Activated T-helper 1 cell treated with Interleukin-2 at 50 U/mL for 16 hours (primary cell): ENCODE measurements at places on chromosomes 7 and 10.

DNA sequence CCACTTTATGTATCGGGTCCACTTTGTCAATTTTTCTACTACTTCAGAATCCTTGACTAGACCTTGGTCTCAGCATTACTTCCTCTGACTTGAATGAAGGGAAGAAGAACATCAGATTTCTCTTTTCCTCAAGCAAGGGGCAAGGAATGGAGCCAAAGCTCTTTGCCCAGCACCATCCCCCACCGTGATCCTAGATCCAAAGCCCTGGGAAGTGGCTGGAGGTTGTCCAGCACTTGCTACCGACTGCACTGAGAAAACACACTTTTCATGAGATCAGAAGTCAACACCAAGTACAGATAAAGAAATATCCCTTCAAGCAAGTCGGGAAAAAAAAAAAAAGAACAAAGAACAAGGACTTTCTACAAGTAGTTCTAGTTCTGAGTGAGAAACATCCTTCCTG, 102.1 kb upstream of the DDC start:
- DNase-seq: no peak

DNA sequence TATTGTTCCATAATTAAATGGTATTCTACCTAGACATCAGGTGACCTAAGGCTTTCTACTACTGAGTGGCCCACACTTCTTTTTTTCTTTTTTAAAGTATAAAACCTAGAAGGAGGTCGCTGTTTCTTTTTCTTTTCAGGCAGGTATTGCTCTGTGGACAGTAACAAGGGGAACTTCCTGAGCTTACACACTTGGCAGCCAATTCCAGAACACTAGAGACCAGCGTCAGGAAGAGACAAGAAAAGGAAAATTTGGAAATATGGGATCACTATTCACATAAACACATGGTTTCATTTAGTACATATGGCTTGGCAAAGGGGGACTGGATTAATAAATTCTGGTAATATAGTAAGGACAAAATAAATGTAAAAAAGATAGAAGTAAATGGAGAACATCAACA, 141.9 kb downstream of the RSU1 start:
- no peak for DNase-seq

GRCh38 chr7:37376386-37376785, 72.3 kb downstream of the ELMO1 start:
- DNase-seq: no peak

DNA sequence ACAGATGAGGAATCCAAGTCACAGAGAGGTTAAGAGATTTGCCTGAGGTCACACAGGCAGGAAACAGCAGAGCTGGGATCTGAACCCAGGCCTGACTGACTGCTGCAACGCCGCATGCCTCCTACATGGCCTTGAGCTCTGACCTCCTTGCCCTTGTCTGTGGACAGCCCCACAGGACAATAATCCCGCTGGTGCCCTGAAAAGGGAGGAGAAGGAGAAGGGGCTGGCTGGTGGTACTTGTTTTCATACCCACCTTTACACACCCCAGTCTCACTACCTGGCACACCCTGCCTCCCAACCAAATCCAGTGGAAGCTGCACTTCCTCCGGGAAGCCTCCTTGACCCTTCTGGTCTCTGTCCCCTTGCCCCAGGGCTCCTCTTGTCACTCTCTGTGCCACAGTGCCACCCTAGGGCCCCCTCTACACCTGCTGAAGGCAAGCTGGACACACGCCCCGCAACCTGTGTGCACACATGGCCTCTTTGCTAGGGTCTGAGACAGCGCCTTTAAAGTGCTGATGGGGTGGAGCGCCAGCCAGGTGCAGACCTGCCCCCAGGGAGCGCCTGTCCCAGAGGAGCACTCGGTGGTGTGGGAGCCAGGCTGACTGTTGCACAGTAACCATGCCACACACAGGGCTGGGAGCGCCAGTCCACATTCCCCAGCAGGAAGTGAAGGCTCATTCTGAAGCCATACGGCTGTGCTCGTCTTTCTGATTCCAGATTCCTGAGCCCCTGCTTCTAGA, 38.6 kb downstream of the ZCCHC24 start:
- no peak for DNase-seq

- no peak for DNase-seq
Observed at GRCh38 chr10:133125901-133126300, 34.1 kb upstream of the KNDC1 start.

- no peak for DNase-seq
Observed at GRCh38 chr7:122902751-122903495, 16.7 kb upstream of the CADPS2 start.

- DNase-seq: no peak
Observed at GRCh38 chr10:75430000-75430763, 1.2 kb upstream of the LRMDA start.

GRCh38 chr10:9268176-9268575, 1213.7 kb downstream of the GATA3 start:
- DNase-seq: no peak

GRCh38 chr10:100085596-100085995, 3.9 kb upstream of the CPN1 start:
- no peak for DNase-seq

DNA sequence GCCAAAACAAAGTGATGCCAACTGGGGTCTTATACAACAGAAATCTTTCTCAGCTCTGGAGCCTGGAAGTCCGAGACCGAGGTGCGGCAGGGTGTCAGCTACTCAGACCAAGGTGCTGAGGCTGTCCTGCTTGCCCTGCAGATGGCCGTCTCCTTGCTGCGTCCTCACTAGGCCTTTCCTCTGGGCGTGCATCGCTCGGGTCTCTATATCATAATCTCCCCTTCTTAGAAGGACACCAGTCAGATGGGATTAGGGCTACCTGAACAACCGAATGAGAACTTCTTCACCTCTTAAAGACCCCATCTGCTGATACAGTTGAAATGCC, 244.7 kb downstream of the EBF3 start:
- no peak for DNase-seq

- no peak for DNase-seq
Observed at GRCh38 chr10:112857493-112857892, 92.6 kb upstream of the TCF7L2 start.

DNA sequence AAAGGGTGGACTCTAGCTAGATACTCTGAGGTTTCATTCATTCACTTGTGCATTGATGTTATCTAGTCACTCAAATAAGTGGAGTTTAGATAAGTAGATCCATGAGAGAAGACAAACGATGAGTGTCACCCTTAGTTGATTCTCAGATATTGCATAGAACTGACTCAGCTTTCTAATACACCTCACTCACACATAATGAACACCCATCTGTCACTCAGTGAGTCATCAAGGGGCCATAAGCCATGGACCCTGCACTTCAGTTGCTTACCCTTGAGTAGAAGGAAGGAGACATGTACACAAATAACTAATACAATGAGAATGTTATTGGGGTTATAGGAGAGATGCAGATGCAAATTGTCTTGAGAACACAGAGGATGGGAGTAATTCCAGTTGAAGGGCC, 163.8 kb downstream of the SORCS3 start:
- DNase-seq: no peak

DNA sequence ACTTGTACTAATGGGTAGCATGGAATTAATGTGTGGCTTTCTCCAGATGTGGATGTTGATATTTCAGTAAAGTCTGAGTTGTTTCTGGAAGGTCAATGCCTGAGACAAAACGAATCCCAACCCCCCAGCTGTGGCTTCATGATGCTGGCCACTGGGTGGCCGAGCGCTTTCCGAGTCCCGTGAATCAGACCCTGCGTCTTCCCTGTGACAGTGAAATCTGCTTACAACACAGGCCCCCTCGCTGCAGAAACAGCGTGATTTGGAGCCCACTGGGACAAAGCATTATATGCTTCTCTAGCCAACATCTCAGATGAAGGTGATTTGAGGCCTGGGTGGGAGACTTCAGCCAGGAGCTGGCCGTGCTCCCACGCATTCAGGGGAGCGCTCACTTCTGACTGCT, 124.7 kb downstream of the WDR37 start:
- no peak for DNase-seq

DNA sequence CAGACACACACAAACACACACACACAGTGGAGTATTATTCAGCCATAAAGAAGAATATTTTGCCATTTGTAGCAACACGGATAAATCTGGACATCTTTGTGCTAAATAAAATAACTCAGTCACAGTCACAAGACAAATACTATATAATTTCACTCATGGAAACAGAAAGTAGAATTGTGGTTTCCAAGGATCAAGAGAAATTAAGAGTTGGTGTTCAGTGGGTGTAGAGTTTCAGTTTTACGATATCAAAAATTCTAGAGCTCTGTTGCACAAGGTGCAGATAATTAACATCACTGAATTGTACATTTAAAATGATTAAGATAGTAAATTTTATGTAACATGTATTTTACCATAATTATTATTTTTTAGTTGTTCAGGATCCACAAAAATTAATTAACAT, 1235.0 kb downstream of the XPNPEP1 start:
- DNase-seq: no peak

- DNase-seq: no peak
Observed at GRCh38 chr10:80523773-80524172, 13.9 kb upstream of the SH2D4B start.

- no peak for DNase-seq
Observed at GRCh38 chr7:35467456-35467978, 213.6 kb upstream of the TBX20 start.

- DNase-seq: no peak
Observed at GRCh38 chr7:14521183-14521582, 381.4 kb downstream of the DGKB start.

- no peak for DNase-seq
Observed at GRCh38 chr10:125494651-125495239, 188.2 kb downstream of the TEX36 start.

DNA sequence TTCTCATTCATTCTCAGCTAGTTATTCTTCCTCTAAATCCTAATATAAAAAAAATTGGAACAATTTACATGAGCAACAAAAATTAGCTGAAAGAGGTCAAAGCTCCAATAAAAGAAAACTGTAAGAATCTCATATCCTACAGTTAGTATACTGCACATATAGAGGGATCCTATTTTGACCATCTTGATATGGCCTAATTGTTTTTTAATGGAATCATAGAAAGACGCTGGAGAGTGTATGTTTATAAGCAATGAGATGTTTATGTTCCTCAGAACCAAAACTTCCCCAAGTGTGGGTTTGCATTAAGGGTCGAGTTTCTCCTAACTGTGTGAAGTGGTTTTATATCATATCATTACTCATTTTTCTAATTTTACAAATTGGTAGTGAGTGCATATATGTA, 102.5 kb downstream of the VIM start:
- no peak for DNase-seq

GRCh38 chr10:126432507-126432906, 44.2 kb upstream of the ADAM12 start:
- no peak for DNase-seq

GRCh38 chr10:97667463-97667862, 19.6 kb downstream of the AVPI1 start:
- DNase-seq: no peak

- DNase-seq: no peak
Observed at GRCh38 chr7:102992509-102992937, 79.7 kb downstream of the LRRC17 start.

- DNase-seq: no peak
Observed at GRCh38 chr7:88279323-88279722, 27.4 kb downstream of the STEAP4 start.

DNA sequence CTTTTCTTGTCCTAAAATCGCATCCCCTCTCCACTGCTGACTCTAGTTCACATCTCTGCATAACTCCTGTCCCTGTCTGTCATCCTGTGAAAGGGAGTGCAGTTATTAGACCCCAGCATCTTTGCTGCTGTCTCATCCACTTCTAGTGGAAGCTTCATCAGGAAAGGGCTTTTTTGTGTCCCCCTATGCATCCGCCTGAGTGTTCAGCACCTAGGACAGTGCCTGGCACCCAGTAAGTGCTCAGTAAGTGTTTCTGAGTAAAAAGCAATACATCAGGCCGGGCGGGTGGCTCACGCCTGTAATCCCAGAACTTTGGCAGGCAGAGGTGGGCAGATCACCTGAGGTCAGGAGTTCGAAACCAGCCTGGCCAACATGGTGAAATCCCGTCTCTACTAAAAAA, 211.8 kb upstream of the FOXK1 start:
- no peak for DNase-seq

DNA sequence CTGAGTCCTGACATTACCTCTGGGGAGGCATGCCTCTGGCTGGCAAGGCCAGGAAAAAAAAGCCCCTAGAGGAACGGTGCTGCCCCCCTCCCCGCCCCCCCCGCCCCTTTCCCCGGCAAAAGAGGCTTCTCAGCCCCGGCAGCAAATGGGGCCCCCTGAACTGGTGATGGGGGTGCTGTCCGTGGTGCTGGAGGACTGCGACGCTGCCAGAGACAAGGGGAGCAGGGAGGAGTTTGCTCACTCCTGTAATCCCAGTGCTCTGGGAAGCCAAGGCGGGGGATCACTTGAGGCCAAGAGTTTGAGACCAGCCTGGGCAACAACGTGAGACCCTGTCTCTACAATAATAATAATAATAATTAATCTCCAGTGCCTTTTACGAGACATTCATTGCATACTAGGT, 23.7 kb downstream of the SRRM3 start:
- no peak for DNase-seq

DNA sequence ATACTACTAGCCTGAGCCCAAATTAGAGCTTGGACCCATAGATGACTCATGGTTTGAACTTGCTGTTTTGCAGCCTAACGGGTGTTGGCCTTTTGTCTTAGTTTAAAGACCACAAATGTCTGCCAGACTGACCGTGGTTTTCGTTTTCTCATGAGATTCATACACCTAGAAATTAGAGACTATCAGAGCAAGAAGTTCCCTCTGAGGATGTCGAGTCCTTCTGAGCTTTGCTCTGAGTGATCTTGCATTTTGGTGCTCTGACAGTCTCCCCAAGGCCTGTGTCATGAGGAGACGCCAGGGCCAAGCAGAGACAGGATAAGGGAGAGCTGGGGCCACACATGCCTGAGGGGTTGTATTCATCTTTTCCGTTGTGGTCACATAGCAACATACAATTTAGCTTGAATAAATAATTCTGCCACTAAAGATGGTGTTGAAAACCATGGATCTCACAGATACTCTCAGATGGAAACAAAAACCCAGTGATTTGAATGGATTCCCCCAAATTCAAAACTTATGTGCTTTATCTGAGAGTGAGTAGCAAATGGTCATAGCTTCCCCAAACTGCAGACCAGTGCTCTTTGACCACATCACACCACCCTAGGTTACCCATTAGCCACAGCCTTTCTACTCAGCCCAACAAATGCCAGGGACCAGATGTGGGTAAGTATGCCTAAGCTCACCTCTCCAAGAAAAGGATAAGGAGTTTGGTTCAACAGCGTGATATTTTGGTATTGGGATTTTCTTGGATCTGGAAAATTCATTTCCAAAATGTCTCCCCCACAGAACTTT, 762.0 kb upstream of the IGFBP3 start:
- DNase-seq: no peak

DNA sequence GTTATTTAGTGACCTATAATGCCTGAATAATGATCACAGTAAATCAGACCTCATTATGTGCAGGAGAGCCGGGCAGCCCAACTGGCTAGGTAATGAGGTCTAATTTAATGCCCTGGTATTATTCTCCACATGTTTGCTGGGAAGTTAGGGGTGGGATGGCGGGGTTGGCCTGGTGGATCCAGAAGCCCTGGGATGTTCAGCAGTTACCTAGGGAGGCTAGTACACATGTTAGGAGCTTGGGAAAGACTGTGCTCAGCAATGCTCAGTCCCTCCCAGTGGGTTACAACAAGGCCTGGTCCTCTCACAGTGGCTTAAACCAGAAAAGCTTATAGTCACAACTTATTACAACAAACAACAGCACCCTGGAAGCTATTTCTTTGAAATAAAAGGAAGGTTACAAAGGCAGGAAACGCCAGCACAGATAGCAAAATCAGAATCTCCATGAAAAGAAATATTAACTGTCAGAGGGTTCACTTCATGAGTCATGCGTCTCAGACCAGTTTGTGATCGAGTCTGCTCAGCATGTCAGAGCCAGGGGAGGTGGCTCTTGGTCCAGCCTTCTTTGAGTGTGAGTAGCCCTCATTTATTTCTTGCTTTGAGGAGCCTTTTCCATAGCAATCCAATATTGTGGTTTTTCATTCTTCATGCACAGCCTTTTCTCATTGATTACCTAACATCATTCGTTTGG, 418.6 kb upstream of the NPVF start:
- no peak for DNase-seq
